ENCODE measurements at places on chromosomes 5 and 9. TPM values are rescaled to one million over a fixed set of nuclear protein-coding genes. Genes with fewer than 3 reads are reported as not detected.

- DNase-seq = no peak
These were observed 1.1 kb downstream of the SPATA31D1 start for GRCh38 chr9:81989700-81990099.

PCDH1 gene
- total RNA-seq = 37.4 TPM

GRCh38 chr9:98896632-98897031 is 47.1 kb upstream of the COL15A1 start:
- DNase-seq = no peak

DNA sequence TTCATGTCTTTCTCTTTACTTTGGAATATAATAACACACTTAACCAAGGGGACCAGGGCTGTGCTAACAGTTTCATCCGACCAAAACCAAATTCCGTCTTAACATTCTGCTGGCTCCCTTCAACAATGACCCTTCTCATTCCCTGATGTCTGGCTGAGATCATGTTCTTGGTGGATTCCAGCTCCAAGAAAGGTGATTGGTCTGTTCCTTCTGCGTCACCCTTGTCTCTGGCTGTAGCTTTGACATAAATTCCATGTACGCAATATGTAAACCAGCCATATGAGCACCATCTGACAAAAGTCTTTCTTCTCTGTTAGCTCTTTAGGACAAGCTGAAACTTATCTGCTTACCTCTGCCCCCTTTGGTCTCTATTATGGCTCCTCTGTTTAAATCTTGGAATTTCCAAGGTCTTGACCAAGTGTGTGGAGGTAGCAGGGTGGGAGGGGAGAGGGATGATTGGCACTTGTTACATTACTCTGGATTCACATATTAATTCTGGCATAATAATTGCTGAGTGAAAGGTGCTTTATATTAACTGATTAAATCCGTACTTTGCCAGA is 45.7 kb upstream of the HSD17B4 start:
- no peak for DNase-seq

DNA sequence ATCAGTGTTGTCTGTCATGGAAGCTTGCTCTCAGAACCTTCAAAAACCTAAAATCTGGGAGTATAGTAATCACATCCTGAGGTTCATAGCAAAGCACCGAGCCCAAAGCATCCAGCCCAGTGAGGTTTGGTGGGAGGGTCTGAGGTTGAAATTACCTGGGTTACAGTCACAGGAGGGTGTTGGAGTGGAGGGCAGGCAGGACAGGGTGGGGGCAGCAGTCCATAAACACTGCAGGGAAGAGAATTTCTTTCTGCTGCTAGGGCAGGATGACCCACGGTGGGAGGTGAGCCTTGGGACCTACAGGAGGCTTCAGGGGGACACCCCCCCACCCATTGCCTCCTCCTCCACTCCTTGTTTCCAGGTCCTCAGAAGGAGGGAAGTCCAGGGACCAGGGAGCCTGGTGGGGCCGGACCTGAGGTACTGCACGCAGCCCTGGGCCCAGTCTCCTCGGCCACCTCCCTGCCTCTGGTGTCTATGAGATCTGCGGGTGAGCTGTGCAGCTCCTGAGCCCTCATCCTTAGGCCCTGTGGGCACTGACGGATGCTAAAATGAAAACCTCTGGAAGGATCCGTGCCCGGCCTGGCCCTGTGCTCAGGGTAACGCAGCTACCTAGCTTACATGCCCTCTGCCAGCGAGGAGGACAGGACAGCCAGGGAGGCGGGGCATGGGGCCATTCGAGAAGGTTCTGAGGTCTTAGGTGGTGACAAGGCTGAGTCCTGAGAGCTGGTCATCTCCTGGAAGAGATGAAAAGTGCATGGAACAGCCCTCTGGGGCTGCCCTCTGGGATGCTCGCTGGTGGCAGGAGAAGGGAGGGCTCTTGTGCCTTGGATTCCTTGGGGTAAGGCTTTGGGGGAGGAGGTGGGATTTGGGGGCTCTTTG is 1.8 kb upstream of the ADCY2 start:
- DNase-seq = no peak

GRCh38 chr9:69937833-69938535 is 105.7 kb upstream of the MAMDC2 start:
- DNase-seq = no peak

GRCh38 chr5:127153031-127153430 is 79.7 kb upstream of the C5orf63 start:
- DNase-seq = no peak

FOXE1 gene
- not detected for total RNA-seq

PLAC8L1 gene
- total RNA-seq = not detected

BHMT2 gene
- total RNA-seq = 6.2 TPM

- DNase-seq = no peak
These were observed 6.0 kb downstream of the DNAI1 start for GRCh38 chr9:34464571-34464970.

ADRB2 gene
- total RNA-seq = 10.7 TPM

DNA sequence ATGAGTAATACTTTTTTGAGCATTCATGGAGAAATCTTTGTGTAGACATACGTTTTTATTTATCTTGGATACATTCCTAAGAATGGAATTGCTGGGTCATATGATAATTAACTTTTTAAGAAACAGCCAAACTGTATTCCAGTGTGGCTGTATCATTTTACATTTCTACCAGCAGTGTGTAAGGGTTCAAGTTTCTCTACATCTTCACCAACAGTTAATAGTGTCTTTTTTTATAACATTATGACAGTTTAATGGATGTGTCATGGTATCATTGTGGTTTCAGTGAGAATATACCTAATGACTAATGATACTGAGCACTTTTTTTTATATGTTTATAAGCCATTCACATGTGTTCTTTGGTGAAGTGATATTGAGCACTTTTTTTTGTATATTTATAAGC is 52.4 kb downstream of the NIPBL start:
- peak; percentile 53 for DNase-seq

DNA sequence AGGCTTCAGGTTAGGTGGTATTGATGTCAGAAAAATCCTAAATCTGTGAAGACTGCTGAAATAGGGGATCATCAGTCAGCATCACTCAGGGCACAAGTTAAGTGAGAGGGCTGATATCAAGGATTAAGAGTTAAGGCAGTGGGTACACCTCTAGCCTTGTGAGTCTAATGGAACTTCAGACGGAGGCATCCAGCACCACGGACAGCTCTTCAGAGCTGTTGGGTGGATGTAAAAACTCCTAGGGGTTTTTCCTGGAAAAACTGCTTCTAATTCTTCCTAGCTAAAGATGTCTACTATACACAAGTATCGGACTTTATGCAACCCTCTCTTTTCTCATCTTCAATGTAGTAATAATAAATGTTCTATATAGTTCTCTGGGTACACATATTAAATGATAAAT is 165.9 kb downstream of the SH3GL2 start:
- DNase-seq = peak; percentile 21

ANKRD18B gene
- total RNA-seq = 0.13 TPM

DNA sequence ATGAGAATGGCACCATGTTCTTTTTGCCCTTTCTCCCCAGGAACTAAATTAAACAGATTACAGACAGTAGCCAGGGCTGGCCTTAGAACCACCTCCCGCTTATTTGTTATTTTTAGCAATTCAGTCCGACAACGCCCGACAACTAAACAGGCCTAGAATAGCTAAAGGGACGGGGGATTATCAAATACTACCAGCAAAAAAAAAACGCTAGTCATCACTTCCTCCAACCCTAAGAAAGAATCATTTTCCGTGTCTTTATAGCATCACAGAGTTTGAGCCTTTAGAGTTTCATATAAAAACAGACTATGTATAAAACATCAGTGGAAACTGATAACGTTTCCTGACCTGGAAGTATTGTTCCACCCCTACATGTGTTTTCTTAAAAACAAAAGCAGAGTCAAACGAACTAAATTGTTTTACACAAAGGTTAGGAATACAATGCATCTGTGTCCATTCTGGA is 35.3 kb downstream of the PFDN1 start:
- peak; percentile 88 for DNase-seq

GRCh38 chr5:10543585-10544040 is 20.3 kb upstream of the ANKRD33B start:
- DNase-seq = no peak

DNA sequence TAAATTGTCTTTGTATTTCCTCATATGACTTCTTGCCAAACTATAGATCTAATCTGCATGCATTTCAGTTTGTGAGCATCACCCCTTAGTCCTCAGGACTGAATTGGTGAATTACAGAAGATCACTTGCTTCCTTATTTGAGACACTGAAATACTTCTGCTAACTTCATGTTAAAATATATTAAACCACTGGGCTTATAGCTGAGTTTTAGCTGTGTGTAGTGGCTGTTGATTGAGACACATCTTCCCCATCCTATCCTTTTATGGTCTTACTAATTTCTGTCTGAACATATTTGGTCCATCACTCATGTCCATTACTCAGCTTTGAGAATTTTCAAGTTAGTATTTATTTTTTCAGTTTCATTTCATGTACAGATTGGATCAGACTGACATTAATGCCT is 295.9 kb downstream of the PSAT1 start:
- no peak for DNase-seq

DNA sequence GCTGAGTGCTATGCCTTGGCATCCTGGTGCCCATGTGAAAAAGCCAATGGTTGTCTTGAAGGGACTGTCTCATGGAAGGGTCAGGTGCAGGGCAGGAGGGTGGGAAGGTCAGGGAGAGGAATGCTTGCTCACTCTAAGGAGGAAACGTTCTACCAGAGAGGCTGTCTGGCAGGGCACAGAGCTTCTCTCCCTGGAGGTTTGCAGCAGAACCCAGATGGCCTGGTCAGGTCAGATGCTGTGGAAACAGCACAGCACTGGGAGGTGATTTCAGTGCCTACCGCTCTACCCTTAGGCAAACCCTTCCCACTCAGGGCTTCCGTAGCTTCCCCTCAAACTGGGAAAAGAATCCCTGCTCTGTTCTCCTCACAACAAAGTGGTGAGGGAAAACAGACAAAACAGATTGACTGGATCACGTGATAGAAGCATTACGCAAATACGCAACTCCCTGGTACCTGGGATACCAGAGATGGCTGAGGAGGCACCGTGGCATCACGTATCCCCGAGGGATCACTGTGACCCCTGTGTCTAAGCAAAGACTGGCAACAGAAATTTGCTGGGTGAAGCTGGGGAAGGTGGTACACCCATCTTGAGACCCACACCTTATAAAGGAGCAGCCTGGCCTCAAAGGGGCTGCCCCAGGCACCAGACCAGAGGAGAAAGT is 3.9 kb upstream of the MGAT1 start:
- DNase-seq = no peak

GABRA1 gene
- not detected for total RNA-seq

DNA sequence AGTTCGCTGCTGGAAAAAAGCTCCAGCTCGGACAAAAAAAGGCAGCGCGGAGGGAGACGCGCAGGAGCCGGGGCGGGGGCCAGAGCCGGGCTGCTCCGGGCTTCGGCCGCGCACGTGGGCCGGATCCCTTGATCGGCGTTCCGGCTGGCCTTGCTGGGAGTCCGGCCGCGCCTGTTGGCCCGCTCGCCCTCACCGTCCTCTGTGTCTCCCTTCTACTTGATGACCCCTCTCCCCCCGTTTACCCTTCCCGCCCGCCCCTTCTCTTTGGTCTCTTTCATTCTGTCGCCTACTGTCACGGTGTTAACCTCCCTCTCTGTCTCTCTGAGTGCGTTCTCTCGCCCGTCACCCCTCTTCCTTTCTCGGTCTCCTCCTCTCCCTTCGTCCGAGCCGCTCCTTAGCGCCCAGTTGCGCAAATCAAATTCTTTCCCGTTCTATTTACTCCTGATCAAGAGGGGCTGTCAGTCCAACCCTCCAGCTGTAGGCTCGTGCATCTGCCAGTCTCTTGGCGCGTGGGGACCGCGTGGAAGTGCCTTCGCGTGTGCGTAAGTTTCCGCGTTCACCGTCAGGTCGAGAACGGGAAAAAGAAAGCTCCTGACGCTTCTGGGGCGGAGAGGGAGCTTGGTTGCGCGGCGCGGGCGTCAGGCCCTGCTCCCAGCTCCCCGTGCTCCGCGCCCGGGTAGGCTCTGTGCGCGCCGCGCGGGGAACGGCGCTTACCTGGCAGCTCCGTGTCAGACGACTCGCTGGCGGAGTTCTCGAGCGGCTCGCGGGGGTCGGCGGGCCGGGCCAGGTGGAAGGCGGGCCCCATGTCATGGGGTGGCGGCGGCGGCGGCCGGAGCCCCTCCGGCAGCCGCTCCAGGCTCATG is 798 bp downstream of the PITX1 start:
- peak; percentile 26 for DNase-seq

NUTM2G gene
- total RNA-seq = not detected

RFESD gene
- total RNA-seq = 1.2 TPM

SPINK13 gene
- not detected for total RNA-seq

NR3C1 gene
- total RNA-seq = 14.2 TPM

GRCh38 chr9:121133104-121133816 is 58.5 kb downstream of the CNTRL start:
- DNase-seq = no peak

ADAMTS6 gene
- 46.5 TPM for total RNA-seq

GRCh38 chr9:69471433-69471832 is 146.4 kb downstream of the ENTREP1 start:
- DNase-seq = no peak

CEP120 gene
- 9.9 TPM for total RNA-seq

PCDHGA12 gene
- total RNA-seq = 3.5 TPM

- DNase-seq = no peak
These were observed 28.2 kb downstream of the SH3PXD2B start for GRCh38 chr5:172426086-172426485.

SLC6A19 gene
- total RNA-seq = not detected

C9orf153 gene
- 0.38 TPM for total RNA-seq

- no peak for DNase-seq
These were observed 34.0 kb downstream of the GLT6D1 start for GRCh38 chr9:135605238-135605781.

- no peak for DNase-seq
These were observed 28.4 kb downstream of the SLC6A18 start for GRCh38 chr5:1253456-1254105.

DNA sequence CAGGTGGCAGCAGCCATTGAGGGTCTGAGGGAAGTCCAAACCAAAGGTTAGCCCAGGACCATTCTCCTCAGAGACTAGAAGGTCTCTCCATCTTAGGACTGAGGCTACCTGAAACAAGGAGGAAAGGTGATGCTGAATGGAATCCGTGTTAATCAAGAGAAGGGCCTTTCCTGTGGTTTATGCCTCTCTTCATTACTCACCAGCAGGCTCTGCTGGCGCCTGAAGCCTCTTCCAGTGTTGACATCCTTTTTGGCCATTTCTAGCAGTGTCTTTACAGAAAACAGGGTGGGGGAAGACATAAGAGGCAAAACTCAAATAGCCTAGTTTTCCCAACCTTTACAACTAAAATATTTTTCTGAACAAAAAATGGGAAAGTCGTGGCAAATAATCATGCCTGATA is 98.0 kb downstream of the ENC1 start:
- DNase-seq = no peak

- no peak for DNase-seq
These were observed 103.4 kb downstream of the TTC39B start for GRCh38 chr9:15203581-15203980.

DNA sequence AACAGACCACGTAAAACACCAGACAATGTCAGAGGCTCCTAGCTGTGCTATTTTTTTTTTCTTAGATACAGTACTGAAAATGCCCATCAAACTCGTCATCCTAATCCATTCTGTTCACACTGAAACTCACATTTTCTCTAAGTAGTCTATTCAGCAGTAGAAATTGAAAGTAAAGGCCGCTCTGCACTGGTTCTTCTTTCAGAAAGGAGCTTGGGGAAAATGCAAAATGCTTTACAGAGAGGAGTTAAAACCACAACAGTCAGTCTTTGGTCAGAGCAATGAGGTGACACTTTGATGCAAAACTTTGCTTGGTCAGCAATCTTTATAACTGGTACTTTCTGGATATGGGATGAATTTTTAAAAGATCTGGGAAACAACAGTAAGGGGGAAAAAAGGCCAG is 43.8 kb upstream of the SUSD1 start:
- no peak for DNase-seq

GRCh38 chr9:12368569-12368968 is 324.6 kb upstream of the TYRP1 start:
- DNase-seq = no peak

Measured in dermis microvascular lymphatic vessel endothelial cell (primary cell).